ENCODE measurements at places on chromosomes 2 and 18.

- no peak for DNase-seq
These were observed 58.1 kb downstream of the DGKD start for GRCh38 chr2:233412405-233412804.

DNA sequence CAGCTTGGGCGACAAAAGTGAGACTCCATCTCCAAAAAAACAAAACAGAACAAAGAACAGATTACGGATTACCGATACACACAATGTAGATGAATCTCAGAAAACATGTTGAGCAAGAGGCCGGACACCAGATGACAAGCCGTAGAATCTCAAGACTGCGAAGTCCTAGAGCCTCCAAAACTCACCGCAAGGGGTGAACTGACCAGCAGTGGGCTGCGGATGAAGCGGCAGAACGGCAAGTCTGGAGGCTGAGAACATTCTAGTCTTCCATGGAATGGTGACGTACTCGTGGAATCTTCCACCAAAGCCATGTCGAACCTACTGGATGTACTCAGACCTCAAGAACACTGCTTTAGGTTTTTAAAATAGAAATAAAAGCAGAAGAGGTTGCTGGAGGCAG is 198.8 kb downstream of the NDUFA10 start:
- no peak for DNase-seq

GRCh38 chr2:207296265-207296948 is 130.7 kb upstream of the KLF7 start:
- DNase-seq = no peak

- DNase-seq = no peak
These were observed 407.9 kb downstream of the CPS1 start for GRCh38 chr2:210964141-210964764.

DNA sequence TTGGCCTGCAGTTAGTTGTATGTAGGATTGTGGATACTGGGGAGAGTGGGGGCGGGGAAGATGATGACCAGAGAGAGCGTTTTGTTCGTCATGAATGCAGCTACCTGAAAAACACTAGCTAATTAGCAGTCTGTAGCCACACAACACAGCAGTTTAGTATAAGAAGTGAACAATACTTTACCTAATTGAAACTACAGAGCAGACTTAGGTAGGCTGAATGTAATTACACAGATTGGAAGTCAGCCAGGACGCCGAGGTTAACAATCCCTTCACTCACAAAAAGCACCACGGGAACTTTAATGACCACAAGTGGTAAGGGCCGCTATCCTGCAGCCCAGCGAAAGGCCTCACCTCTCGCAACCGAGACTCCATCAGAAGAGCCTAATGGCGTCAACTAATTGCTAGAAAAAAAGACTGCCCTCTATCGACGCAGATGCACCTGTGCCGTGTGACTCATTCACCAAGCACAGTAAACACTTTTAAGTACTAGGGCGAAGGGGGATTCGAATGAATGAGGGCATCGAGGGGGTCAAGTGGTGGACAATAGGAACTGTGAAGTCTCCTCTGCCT is 591.0 kb downstream of the ARHGAP15 start:
- DNase-seq = no peak

- peak; percentile 56 for DNase-seq
These were observed 86.0 kb downstream of the RBMS1 start for GRCh38 chr2:160407393-160408172.
